ENCODE measurements at places on chromosomes 4 and X.

- DNase-seq, result no peak
These were observed 30.3 kb downstream of the AREG start for GRCh38 chr4:74475091-74475800.

DNA sequence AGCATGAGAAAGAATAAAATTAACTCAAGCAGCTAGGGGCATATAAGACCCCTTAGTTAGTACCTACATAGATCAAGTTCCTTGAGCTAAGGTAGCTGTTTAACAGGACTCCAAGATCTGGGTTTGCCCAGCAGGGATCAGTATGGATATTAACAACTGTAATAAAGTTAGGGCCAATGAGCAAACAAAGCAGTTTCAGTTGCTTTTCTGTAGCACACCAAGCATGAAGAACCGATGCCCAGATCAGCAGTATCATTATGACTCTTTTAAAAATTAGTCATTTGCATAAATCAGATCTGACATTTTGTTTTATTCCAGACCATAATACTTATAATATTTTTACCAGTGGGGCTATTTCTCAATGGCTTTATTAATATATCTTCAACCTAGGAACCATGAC, 80.9 kb downstream of the C4orf33 start:
- DNase-seq, result no peak

- no peak for DNase-seq
These were observed 149.3 kb downstream of the AMMECR1 start for GRCh38 chrX:110168585-110168984.

- DNase-seq, result no peak
These were observed 11.1 kb downstream of the SLC25A43 start for GRCh38 chrX:119410027-119410819.

DNA sequence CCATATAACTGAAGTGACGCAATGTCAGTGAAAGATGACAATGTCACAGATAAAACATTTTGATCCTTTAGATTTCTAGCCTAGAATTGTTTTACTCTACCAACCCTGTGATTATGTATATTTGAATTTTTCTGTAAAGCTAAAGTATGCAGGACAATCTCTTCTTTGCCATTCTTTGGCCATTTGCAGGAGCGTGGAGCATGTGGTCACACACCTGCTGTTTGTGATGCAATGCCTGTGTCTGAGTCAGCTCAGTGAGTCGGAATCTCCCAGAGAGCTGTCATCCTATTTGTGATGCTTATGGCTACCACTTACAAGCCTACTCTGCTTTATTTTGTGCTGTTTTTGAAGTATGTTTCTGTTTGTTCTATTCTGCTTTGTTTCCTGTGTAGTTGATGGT, 214.5 kb downstream of the NAF1 start:
- DNase-seq, result no peak

- DNase-seq, result no peak
These were observed 1096.1 kb upstream of the PRKX start for GRCh38 chrX:4809571-4809970.

- DNase-seq, result no peak
These were observed 6.3 kb downstream of the PRAF2 start for GRCh38 chrX:49067285-49068120.

GRCh38 chr4:168701061-168701460, 204.2 kb downstream of the PALLD start:
- no peak for DNase-seq

GRCh38 chr4:126591583-126591982, 1041.2 kb upstream of the INTU start:
- no peak for DNase-seq

- no peak for DNase-seq
These were observed 114.7 kb downstream of the DCLK2 start for GRCh38 chr4:150192986-150193385.

- DNase-seq, result no peak
These were observed 208.0 kb downstream of the ENOX2 start for GRCh38 chrX:130694983-130695382.

GRCh38 chrX:124860736-124861135, 458.9 kb upstream of the TEX13C start:
- DNase-seq, result no peak

- no peak for DNase-seq
These were observed 84.2 kb downstream of the CNOT6L start for GRCh38 chr4:77734928-77735327.

GRCh38 chr4:138053641-138054301, 188.4 kb downstream of the SLC7A11 start:
- no peak for DNase-seq

- DNase-seq, result no peak
These were observed 134.4 kb downstream of the PCDH7 start for GRCh38 chr4:30854531-30854930.

DNA sequence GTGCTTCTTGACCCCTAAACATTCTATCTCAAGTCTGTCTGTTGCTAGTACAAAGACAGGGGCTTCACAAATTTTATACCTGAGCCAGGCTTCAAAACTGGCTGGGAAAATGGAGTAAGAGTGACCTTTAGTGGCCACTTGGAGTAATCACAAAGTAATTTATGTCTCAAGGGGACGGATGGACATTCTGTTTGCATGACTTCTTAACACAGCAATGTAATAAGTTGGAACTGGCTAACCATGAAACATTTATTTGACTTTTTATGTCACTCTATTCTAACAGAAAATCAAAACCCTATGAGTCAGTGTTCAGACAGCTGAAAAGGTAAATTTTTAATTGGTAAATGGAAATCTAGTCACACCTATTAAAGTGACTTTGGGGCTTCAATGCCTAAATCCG, 600.6 kb downstream of the ANKRD50 start:
- peak; percentile 31 for DNase-seq

DNA sequence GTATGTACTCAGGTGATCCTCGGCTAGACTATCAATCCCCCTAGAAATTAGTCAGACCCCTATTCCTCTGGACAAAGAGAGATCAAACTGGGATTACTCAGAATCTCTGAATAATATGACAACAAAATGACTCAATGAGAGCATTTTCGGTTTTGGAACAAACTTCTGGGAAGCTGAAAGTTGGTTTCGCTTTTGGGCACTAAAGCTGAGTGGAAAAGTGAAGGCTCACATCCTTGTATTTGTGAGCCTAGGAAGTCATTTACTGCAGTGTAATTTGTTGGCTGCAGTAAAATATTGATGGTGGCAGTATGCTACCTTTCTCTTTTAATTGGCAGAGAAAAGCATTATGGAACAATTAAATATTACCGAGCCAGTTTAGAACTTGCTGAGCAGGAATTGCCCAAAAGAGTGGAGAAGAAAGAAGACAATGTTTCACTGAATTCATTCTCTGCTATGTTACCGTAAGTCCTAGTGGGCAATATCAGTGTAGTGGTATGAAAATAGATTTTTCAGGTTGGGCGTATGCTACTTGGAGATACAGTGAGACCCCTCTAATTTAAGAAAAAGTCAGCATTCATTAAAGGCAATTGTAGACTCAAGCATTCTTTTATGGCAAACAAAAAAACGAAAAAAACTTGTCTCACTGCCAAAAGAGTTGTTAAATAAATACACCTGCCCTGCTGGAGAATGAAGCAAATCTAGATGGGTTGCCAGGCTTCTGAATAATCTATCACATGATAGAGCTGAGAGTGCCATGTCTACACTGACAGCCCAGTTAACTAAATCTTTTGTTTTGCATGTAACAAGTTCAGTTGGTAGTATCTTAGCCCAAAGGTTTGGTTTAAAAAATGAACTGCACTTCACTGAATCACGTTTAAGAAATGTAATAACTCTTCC, 69.6 kb downstream of the AGTR2 start:
- peak; percentile 75 for DNase-seq

DNA sequence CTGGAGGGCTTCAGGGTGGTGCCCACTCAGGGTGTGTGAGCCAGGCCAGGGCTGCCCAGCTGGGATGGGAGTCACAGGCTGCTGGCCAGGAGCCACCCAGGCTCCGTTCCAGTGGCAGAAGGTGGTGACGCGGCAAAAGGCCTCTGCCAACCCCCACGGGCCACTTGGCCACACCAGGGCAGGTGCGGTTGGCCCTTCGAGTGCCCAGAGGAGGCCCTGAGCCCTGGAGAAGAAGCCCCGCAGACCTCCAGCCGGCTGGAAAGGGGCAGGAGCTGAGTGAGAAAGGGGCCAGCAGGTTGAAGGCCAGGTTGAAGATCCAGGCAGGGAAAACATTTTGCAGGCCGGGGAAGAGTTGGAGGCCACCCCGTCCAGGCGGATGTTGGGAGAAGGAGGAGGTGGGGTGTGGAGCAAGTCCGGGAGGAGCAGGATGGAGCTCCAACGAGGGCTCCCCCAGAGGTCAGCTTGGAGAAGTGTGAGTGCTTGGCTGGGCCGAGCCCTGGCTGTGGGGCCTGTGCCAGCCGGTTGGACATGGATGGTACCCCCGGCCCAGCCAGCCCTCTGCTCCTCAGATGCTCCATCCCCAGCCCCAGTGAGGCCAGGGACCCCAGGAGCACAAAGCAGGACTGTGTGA, 2.8 kb upstream of the CPLX1 start:
- DNase-seq, result no peak

DNA sequence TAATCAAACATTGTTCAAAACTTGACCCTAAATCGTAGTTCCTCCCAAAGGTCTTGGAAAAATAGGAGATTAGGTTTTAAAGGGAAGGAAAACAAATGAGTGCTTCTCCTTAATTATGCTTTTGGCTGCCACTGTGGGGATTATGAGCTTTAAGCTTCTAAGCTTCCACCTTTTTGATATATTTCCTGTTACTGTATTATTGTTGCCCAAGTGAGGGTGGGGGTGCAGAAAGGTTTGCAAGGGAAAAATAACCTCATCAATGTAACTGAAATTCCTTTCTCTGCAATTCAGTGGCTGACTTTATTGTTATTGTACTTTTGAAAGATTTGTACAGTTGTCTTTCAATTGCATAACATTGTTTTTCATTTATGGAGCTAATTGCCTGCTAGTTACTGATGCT, 285.1 kb downstream of the FRMPD4 start:
- DNase-seq, result no peak

DNA sequence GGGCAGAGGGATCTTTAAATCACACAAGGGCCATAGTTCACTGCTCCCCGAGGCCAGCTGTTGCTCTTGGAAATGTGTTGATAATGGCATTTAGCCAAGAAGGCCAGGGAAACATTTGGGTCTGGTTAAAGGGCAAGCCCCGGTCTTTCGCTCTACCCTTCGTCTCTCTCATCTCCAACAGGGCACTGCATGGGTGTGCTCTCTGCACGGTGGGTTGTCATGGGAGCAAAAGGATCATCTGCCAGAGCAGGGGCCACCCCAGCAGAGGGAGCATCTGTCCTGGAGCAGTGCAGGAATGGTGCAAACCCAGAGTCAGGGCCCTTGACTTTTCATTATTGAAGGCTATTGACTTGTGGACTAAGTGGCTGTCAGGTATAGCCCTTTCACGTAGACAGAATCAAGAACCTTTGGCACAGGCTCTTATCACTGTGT, 22.7 kb upstream of the PGRMC2 start:
- DNase-seq, result no peak

- DNase-seq, result no peak
These were observed 18.3 kb upstream of the WFS1 start for GRCh38 chr4:6251365-6251764.

DNA sequence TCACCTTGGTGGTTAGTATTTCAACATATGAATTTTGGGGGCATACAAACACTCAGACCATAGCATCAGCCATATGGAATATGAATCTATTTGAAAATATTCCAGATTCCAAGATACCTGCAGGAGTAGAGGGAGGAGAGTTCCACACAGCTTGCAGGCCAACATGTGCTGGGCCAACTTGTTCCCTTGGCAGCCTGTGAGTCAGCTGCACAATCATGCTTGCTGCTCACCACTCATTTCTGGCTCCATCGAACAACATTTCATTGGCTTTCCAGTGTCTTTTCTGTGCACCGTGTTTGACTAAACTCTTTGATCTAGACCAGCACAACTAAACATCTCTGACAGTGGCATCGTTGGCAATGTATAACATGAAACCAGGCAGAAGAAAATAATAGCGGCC, 282.5 kb upstream of the RASGEF1B start:
- no peak for DNase-seq

GRCh38 chrX:1491851-1492349, 39.2 kb upstream of the ASMTL start:
- no peak for DNase-seq

- no peak for DNase-seq
These were observed 240.3 kb upstream of the ANXA3 start for GRCh38 chr4:78311306-78311705.

- no peak for DNase-seq
These were observed 150.3 kb upstream of the RASGEF1B start for GRCh38 chr4:81622028-81622427.

- DNase-seq, result no peak
These were observed 63.4 kb downstream of the DCTD start for GRCh38 chr4:182853731-182854330.

- DNase-seq, result no peak
These were observed 347.7 kb downstream of the HS3ST1 start for GRCh38 chr4:11081006-11081405.

DNA sequence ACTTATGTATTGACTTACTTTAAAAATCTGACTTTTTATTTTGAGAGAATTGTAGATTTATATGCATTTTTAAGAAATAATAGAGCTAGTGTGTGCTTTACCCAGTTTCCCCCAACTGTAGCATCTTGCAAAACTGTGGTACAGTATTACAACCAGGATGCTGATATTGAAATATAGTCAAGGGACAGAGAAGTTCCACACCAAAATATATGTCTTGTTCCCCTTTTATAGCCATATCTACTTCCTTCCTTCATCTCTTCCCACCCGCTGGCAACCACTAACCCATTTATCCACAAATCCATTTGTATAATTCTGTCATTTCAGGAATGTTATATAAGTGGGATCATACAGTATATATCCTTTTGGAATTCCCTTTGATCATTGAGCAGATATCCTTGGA, 16.8 kb downstream of the KDM6A start:
- DNase-seq, result no peak

DNA sequence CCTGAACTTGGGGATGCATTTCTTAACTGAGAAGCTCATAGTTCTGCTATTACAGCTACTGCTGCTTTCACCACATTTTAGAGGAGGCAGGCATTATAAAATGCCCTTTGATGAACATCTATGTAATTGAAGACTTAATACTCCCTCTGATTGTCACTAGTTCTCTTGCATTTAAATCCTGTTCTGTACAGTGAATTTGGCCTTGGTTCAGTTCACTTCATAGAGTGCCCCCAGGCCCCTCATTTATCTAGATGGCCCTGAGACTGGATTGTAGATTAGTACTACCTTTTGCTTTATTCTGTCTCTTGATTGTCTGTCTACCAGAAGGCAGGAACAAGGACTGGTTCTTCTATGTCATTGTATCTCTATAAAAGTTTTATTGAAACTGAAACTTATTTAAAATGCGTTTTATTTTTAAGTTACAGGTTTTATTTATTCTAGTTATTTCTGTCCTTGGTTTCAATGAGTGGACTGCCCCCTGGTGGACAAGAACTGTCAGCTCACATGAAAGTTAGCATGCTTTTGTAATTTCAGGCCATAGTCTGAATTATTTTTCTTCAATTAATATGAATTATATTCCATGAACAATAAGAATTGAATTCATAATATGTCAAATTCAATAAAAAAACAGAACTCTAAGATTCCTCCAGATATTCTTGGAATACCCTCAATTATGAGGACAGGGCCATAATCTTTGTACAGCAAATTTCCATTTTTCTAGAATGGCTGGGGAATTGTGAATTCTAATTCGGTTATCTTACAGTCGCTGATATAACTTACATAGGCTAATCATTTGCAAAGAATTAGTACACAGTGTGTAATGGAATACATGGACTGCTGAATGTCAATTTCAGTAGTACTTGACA, 47.2 kb upstream of the TMEM33 start:
- peak; percentile 8 for DNase-seq

- no peak for DNase-seq
These were observed 483.7 kb upstream of the FTHL17 start for GRCh38 chrX:31555506-31555905.

- DNase-seq, result no peak
These were observed 243.9 kb downstream of the MAML3 start for GRCh38 chr4:139910106-139910505.

All from NCI-H748 treated with DMSO at 0.1 percent for 48 hours (cell line).